ENCODE measurements at places on chromosomes 16 and 17.

DNA sequence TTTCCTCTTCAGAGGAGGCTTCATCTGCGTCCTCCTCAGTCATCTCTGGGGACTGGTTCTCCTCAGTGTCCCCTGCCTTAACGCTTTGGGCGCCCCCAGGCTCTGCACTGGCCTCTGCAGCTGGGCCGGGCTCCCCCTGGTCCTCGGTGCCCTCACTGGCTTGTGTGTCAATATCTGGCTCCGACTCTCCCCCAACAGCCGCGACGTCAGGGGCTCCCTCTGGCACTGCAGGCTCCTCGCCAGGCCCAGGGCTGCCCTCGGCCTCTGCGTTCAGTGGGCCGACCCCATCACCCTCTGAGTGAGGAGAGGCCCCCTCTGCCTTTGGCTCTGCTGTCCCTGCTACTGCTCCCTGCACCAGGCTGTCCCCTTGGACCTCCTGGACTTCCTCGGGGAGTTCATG, 34.7 kb downstream of the SRL start:
- no peak for DNase-seq

DNA sequence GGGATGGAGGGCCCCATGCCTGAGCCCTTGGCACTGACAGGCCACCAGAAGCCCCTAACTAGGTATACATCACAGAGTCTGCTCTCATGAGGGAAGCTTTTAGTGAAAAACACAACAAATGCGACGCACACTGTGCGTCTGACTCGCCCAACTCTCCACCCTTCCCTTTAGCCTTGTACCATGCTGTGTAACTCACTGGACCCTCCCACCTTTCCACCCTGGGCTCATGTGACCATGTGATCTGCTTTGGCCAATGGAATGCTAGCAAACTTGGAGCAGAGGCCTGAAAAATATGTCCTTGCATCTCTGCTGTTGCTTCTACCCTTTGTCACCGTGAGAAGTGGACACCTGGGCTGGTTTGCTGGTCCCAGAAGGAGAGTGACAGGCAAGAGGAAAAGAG, 21.6 kb downstream of the TK2 start:
- DNase-seq = no peak

- DNase-seq = no peak
These were observed 11.0 kb upstream of the GPR139 start for GRCh38 chr16:20084624-20085226.

DNA sequence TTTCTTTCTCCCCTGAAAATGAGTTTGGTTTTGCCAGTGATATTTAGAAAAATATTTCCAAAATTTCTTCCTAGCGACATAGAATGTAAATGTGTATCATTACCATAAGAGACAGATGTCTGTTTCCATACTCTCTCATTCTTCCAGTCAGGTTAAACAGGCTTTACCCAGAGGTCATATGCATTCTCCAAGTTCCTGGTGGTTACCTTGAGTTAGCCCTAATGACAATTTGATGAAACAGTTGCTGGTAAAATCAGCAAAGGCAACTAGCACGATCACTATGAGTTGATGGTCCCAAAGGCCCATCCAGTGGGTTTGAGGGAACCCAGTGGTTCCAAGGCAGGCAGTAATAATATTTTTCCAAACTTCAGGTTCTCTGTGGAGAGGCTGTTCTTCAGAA, 103.6 kb upstream of the TBX2 start:
- DNase-seq = no peak

DNA sequence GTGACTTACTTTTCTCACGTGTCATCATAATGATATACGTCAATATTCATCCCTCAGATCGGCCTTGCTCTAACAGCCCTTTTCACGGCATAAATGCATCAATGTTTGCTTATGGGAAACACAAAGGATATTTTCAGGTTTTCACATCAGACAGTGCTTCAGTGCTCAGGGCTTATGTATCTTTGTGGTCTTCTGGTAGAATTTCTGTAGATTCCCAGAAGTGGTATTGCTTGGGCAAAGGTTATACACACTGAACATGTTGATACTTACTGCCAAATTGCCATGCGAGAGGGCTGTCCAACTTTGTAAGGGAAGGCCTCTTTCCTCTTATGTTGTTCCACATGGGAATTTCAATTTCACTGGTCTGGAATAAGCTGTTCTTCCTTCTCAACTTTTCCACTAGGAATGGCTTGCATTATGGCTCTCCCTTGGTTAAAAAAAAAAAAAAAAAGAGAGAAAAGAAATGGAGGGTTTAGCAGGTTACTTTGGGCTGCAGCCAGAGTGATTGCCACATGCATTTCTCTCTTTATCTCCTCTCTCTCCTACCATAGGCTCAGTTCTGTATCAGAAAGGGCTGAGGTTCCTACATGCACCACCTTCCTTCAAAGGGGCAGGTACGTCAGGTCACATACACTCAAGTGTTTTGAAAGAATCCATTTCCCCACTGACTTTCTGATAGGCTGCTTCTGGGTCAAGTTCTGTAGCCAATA, 19.3 kb downstream of the DHODH start:
- no peak for DNase-seq

GRCh38 chr16:25014500-25015147, 545 bp downstream of the ARHGAP17 start:
- DNase-seq = peak; percentile 26

GRCh38 chr17:11251561-11252107, 10.6 kb downstream of the SHISA6 start:
- DNase-seq = no peak

DNA sequence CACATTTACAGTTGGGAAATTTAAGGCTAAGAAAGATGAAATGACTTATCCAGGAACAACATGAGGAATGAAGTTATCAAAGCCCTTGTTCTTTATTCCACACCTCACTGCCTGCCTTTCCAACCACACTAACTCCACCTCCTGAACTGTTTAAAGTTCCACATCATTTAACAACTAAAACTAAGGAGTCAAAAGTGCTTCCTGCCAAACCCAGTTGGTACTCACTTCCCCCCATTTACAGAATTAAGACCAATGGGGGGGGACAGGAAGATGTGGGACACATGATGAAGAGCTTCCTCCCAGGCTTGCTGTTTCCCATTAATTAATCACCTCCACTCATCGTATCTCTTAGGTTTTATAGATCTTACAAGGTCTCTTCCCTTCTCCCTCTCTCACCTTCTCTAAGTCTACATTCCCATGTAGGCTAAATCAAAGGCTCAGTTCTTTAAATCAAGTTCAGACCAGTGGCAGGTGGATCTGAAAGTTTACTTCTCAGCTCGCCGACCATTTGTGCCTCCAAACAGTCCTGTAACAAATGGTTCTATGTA, 19.2 kb upstream of the TMEM101 start:
- DNase-seq = no peak

DNA sequence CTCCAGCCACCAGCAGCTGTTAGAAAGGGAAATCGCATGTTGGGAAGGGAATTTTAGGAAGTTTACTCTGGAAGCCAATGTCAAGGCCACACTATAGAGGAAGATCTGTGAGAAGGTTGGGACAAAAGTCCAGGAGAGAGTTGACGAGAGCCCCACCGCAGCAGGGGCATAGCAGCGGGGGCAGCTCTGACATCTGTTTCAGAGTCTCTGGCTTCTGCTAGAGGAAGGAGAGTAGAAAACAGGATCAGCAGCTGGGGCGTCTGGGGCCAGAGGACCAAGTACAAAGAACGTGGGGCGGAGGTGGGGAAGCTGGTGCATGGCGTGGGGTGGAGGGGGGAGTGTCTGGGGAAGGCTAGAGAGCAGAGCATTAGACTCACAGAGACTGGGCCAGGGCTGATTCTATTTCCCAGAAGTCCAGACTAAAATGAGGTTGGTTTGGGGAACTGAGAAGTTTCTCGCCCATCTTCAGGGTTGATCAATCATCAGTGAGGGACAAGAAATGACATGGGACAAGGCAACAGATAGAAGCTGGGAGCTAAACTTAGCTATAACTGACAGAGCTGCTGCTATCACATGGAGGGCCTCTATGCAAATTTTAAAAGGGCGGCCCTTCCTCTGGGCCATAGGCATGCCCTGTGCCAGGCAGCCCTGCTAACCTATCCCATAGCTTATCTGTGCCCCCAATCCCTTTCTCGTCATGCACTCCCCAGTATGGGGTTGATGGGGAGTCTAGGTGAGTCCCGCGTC, 1.2 kb downstream of the RABEP2 start:
- no peak for DNase-seq

- no peak for DNase-seq
These were observed 58.9 kb downstream of the GP2 start for GRCh38 chr16:20268409-20268808.

DNA sequence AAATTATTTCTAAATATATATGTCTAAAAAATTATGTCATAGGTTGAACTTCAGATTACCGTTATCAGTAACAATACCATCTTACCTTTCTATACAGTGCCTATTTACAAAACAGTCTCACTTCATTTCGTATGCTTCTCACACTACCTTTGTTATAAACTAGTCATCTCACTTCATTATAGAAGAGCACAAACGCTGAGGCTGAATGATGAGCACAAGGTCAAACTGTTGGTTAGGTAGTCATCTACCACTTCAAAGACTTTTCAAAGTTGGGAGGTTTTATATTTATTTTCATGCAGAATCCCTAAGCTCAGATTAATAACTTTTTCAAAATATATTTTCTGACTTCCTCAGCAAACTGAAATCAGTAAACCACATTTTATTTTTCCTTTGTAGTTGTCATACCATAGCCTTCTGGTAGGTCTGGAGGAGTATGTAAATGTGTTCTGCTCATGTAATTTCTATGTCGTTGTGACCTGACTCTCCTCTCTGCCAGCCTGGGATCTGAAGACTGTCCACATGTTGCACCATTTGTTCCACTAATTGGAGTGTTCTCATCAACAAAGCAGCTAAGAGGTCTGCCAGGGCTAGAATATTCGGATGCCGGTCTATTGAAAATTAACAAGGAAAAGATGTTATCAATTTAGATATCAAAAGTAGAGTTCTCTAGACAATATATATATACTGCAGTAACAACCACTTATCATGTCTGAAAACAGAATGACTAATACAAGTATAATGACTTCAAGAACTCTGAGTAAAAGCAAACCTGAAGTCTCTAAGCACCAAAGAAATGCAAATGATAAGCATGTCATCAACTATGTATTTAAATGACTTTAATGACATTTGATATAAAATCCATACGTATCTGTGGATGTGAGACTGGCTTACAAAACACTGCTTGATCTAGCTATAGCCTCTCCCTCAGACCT, 73.9 kb downstream of the CEP95 start:
- DNase-seq = peak; percentile 53

DNA sequence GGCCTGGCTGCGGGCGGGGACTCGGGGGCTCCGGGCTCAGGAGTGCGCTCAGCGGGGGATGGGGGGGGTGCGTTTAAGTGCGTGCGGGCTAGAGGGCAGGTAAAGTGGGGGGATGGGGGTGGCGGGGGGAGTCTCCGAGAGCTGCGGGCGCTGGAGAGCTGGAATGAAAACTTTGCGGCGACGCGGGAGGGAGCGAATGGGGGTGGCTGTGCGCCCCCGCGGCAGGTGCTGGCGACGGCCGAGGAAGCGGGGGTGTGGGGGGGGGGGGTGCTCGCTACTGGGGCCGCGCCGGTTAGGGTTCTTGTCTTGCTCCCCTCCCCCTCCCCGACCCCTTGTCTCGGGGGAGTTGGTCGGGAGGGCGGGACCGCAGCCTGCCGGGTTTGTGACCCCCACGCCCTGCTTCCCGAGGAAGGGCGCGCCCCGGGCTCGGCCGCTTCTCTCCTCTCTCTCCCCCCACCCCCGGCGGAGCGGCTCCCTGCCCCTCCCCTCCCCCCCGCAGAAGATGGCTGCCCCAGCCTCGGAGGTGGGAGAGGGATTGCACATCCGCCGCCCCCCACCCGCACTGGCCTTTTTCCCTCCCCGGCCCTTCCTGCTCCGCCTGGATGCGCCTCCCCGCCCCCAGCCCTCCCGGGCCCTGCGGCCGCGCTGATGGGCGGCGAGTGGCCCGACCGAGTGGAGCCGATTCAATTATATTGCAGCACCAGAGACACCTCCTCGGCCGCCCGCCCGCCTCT, 649 bp downstream of the GSE1 start:
- no peak for DNase-seq

Data from activated CD4-positive, alpha-beta T cell treated with anti-CD3 and anti-CD28 coated beads, Interleukin-2, Interleukin-4, amounts not matched to agents 100 ng/mL and 50 ng/mL, durations not matched to agents 16 hours and 8 hours (primary cell).